ENCODE measurements at places on chromosomes 1 and 21.

DNA sequence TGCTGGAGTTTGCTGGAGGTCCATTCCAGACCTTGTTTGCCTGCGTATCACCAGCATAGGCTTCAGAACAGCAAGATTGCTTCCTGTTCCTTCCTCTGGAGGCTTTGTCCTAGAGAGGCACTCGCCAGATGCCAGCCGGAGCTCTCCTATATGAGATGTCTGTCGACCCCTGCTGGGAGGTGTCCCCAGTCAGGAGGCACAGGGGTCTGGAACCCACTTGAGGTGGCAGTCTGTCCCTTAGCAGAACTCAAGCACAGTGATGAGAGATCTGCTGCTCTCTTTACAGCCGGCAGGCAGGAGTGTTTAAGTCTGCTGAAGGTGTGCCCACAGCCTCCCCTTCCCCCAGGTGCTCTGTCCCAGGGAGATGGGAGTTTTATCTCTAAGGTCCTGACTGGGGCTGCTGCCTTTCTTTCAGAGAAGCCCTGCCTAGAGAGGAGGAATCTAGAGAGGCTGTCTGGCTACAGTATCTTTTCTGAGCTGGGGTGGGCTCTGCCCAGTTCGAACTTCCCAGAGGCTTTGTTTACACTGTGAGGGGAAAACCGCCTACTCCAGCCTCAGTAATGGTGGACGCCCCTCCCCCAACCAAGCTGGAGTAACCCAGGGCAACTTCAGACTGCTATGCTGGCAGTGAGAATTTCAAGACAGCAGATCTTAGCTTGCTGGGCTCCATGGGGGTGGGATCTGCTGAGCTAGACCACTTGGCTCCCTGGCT, 205.0 kb downstream of the GPR52 start:
- no peak for DNase-seq

- DNase-seq = no peak
These were observed 216.3 kb upstream of the FAM78B start for GRCh38 chr1:166383137-166383536.

- no peak for DNase-seq
These were observed 8.1 kb downstream of the COL18A1 start for GRCh38 chr21:45412909-45413611.

- DNase-seq = no peak
These were observed 7.7 kb upstream of the HLCS start for GRCh38 chr21:36973986-36974850.

DNA sequence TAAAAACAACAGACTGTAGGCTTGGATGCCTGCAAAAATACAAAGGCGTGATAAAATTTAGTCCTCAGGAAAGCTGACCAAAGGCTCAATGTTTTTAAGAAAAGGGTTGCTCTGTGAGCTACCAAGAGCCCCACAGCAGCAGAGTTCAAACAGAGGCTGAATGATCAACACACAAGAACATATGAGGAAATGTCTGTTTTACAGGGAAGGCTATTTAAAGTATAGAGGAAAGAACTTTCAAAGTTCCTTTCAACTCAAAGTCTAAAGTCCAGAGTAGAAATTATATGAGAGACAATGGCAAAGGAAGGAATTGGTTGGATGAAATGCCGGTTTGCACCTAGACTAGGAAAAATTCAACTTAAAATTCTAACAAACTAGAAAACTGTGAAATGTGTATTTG, 8.6 kb downstream of the CLSTN1 start:
- no peak for DNase-seq

DNA sequence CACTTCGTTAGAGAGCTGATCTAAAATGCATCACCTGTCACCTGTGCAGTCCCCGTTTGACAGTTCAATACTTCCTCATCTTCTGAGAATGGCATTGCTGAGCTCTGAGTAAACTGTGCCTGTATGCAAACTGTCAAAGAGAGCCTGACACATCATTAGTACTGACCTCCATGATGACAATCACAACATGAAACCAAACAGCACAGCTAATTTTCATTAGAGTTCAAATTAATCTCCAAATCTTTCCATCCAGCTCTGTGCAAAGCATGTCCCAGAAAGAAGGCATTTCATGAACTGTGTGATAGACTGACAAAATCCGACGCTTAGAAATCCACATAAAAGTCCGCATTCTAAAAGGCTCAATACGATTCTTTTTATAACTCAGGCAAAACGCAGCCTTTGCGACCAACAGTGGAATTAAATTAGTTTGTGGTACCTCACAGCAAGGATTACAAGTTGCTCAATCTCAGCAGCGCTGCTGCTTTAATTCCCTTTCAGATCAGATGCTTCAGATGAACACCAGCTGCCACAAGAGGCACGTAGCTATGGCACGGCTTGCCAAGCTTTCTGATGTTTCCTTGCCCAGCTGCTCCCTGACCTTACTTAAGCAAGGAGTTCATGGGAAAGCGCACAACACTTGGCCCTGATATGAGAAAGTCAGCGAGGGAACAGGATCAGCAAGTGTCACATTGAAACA, 765.5 kb upstream of the PRMT6 start:
- DNase-seq = no peak

- no peak for DNase-seq
These were observed 246.6 kb upstream of the ADGRL2 start for GRCh38 chr1:81554108-81554507.

- DNase-seq = no peak
These were observed 37.0 kb downstream of the BACH1 start for GRCh38 chr21:29335720-29336119.

- DNase-seq = no peak
These were observed 148.2 kb upstream of the COL11A1 start for GRCh38 chr1:103256490-103256889.

Measured in GM12891 (cell line).